ENCODE measurements at places on chromosomes 12 and 14.

DNA sequence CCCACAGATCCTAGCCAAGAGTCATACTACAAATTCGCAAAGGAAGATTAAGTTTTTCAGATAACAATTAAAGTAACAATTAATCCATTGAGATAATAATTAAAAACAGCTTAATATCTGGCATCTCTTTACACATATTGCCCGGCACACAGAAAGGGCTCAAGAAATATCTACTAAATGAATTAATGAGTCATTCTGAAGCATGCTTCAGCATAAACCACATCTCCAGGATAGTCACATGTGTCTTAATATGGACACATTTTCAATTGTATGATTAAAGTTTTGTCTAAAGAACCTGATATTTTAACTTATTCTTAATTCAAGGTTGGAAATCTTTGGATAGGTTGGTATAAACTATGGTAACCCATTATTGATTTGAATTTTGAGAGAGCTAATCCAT lies 9.6 kb downstream of the ITPR2 start:
- DNase-seq, result no peak

- DNase-seq, result no peak
These were observed 905 bp downstream of the CISTR start for GRCh38 chr12:53750812-53751335.

DNA sequence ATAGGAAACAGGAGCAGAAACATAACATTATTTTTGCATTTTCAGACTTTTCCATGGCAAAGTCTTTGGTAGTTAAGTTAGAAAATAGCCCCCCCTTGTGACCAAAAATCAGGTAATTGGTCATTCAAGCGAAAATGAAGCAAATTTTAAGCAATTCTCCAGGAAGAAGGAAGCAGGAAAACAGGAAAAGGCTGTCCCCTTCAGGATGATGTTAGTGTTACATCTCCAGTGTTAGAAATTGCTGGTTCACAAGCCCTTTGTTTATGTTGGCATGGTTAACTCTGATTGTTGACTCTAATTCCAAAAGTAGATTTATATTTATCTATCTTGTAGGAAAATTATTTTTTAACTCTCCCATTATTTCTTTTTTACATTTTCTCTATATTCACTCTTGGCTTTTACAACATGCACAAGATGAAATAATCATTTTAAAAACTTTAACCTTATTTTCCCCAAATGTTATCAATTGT lies 18.8 kb upstream of the GAS2L3 start:
- DNase-seq, result peak; percentile 81

DNA sequence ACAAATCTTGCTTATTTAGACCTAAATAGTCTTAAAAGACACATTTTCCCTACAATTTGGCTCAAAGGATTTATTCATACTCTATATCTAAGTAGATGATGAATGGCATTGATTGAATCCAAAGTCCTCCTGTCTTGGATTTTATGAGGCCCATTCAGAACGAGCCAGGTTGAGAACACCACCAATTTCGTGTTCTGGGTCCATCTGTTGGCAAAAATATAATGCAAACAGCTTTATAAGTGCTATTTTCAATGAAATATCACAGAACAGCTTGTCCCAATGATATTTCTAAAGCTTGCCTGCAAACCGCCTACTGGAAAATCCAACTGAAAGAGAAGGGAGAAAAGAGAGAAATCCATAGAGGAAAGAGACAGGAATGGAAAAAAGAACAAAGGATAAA lies 204.8 kb upstream of the GARIN6 start:
- DNase-seq, result no peak

- DNase-seq, result no peak
These were observed 56.8 kb downstream of the SDR9C7 start for GRCh38 chr12:56877195-56878009.

DNA sequence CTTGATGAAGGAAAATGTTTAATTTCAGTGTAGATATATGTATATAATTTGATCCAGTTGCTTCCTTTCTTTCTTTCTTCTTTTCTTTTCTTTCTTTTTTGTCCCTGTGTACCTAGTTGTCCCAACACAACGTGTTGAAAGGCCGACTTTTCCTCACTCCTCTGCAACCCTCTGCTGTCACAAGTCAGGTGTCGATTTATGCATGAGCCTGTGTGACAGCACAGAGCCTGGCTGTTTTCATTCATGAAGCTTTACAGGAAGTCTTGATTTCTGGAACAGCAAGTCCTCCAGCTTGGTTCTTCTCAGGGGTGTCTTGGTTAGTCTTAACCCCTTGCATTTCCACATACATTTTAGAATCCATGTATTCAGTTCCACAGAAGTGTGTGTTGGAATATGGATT lies 88.1 kb downstream of the PPP2R5C start:
- no peak for DNase-seq

DNA sequence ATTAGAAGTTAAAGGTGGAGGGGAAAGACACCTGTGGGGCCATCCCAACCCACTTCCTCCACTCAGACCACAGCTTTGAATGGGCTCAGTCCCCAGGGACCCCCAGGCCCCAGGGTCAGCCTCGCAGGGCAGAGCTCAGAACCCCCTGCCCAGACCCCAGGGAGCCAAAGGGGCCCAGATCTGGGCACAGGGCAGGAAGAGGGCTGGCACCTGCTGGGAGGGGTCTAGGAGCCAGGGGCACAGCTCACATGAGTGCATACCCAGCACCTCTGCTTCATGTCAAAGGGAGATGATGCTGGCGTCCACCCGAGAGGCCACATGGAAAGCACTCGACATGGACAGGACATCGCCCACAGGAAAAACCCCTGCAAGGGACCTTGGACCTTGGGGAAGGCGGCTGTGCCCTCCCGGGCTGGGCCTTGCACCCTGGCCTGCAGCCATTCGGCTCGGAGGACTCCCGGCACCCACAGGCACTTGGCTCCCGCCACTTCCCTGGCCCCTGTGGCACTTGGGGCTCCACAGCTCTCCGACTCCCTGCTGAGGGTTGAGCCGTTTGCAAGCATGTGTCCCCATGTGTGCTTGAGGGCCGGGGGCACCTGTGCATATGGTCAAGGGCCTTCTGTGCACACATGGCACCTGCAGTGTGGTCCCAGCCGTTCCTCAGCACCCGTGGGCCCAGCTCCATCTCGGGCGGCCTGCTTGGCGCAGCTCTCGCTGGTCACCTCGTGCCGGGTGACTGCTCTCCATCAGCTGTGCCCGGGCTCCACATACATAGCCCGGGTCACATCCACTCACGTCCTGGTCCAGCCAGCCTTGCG lies 7.8 kb upstream of the AMN start:
- no peak for DNase-seq

- DNase-seq, result no peak
These were observed 4.7 kb upstream of the EPYC start for GRCh38 chr12:91009319-91009950.

- no peak for DNase-seq
These were observed 143.1 kb upstream of the HIF1A start for GRCh38 chr14:61552241-61552640.

GRCh38 chr14:39276579-39277114 lies 42.9 kb downstream of the MIA2 start:
- no peak for DNase-seq

GRCh38 chr14:97458255-97458654 lies 661.1 kb downstream of the VRK1 start:
- DNase-seq, result no peak

GRCh38 chr12:45726603-45727300 lies 2.8 kb upstream of the ARID2 start:
- no peak for DNase-seq

DNA sequence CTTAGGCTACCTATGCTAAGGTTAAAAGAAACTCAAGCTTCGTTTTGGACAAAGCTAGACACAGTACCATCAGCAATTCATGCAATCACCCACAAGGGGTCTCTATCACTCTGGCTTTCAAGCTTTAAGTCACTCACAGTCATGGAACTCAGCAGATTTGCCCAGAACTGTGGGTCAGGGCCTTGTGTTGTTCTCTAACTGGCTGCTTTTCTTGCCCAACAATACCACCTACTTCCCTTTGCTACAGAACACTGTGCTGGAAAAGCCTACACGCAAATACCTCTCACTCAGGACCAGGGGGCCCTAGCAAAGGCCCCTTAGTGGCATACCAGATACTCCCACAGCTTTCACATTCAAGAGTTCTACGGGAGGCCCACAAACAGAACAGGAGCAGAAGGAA lies 9.1 kb downstream of the NEMP1 start:
- peak; percentile 33 for DNase-seq

DNA sequence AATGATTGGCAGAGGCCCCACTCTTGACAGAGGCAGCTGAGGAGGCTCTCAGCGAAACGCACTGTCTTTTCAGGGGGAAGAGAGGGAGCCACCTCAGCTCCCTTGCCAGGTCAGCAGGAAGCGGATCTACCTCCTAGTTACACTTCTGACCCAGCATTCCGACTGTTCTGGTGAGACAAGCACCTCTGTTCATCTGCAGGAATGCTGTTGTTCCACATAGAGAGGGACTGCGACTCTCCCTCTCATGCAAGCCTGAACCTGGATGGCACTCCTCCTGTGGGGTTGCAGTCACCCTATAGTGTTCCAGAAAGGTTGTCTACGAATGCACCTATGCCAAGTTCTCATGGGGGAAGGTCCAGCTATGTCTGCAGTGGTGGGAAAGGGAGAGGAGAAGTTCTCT lies 37.1 kb upstream of the AEBP2 start:
- DNase-seq, result no peak

DNA sequence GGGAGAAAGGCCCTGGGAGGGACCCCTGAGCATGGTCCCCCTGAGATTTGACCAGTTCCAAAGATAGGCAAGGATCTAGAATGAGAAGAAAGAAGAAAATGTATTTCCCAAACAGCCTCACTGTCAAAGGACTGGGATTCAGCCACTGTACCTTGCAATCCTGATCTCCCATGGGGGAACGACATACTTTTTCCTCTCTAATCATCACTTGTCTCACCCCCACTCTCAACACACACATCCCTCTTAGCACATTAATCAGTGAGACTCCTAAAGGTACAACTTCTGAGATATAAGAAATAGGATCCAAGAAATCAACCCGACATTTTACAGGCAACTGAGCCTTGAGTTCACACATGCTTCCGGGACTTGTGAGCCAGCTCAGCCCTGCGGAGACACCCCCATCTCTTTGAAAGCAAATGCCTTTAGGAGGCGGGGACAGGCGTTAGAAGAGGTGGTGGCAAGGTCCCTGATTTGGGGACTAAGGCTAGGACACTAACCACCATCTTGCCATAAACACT lies 1.4 kb downstream of the MAP3K9 start:
- no peak for DNase-seq

DNA sequence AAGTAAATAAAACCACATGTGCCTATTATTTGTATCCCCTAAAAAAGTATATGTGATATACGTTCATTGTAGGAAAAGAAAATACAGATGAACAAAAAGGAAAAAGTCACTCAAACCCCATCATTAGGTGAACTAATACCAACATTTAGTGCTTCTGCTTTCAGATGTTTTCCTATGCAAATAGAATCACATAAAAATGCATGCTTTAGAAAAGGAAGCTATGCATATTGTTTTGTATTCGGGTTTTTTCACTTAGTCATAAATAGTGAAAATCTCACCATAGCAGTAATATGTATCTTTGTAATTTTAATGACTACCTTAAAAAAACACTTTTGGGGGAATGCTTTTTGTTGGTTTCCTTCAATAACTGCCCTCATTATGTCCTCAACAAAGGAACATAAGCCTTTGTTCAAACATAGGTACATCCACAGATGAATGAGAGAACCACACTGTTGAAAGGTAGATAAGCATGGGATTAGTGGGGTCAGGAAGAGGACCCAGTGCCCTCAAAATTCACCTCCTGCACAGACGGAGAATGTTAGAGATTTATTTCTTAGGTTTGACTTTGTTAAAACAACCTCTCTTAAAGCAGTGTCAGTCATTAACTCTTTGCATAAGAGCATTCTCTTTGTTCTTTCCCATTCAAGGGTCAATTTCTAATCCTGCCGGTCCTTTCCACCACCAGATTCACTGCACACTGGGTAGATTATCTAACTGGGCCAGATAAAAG lies 6.5 kb downstream of the AMDHD1 start:
- no peak for DNase-seq

DNA sequence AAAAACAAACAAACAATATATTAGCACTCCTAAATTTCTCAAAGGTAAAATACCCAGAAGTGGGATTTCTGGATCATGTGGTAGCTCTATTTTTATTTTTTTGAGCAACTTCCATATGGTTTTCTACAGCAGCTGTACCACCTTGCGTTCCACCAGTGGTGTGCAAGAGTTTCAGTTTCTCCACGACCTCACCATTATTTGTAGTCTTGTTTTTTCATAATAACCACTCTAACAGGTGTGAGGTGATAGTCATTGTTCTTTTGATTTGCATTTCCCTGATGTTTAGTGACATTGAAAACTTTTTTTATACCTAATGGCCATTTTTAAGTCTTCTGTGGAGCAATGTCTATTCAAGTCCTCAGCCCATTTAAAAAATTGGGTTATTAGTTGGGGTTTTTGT lies 127.3 kb upstream of the SLC38A2 start:
- no peak for DNase-seq

DNA sequence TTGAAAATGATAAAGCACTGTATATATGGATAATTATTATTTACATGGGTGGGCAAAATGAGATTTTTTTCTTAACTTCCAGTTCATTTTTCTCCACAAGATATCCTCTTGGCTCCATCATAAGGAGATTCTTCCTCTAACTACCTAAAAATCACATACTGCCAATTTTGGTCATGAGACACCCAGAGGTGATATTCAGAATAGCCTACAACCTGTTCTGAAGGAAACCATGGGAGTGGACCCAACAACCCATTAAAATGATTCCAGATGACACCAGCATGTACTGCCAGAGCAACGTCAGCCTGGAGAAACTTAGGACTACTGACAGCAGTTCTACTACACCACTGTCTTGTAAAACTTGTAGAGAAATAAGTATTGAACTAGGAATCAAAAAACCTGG lies 136.3 kb upstream of the TMPO start:
- DNase-seq, result no peak

DNA sequence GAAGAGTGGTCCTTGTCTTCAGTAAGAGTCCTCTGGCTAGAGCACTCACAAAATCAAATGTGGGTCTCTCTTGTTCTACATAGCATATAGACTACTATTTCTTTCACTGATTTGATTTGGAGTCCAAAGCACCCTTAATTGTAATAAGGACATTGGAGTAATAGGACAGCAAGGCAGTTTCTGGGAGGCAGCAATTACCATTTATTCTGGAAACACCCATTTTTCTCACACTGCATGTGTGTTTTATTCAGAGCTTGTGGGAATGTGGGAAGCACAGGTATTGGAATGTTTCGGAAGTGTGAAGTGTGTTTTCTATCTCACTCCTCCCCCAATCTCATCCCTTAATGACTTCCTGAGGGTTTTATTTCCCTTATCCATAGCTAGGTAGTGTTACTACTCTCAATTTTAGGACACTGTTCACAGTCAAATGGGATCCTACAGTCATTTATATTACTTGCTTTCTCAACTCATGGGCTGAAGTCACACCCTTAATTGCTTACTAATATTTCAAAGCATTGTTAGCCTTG lies 20.2 kb downstream of the PCBP2 start:
- no peak for DNase-seq

- no peak for DNase-seq
These were observed 6.1 kb upstream of the SYNE3 start for GRCh38 chr14:95522556-95522955.

- DNase-seq, result no peak
These were observed 208.2 kb downstream of the KIF26A start for GRCh38 chr14:104346608-104347007.

All from HS-5 (cell line).